ENCODE measurements at places on chromosomes 12 and 14. TPM values are rescaled to one million over a fixed set of nuclear protein-coding genes. Genes with fewer than 3 reads are reported as not detected.

Gene KERA
- not detected for total RNA-seq

Gene LRCOL1
- total RNA-seq: not detected

Gene GDF3
- total RNA-seq: not detected

Gene CD4
- not detected for total RNA-seq

Gene NT5DC3
- total RNA-seq: 3.2 TPM

Gene LGR5
- 1.2 TPM for total RNA-seq

Gene AGAP2
- 0.99 TPM for total RNA-seq

Gene HOXC13
- total RNA-seq: 4.4 TPM

Gene RGS6
- total RNA-seq: 0.14 TPM

Gene RPS6KA5
- 1.2 TPM for total RNA-seq

Gene TCL1B
- total RNA-seq: not detected

Gene FSCB
- 0.02 TPM for total RNA-seq

Gene PLEKHD1
- 0.23 TPM for total RNA-seq

DNA sequence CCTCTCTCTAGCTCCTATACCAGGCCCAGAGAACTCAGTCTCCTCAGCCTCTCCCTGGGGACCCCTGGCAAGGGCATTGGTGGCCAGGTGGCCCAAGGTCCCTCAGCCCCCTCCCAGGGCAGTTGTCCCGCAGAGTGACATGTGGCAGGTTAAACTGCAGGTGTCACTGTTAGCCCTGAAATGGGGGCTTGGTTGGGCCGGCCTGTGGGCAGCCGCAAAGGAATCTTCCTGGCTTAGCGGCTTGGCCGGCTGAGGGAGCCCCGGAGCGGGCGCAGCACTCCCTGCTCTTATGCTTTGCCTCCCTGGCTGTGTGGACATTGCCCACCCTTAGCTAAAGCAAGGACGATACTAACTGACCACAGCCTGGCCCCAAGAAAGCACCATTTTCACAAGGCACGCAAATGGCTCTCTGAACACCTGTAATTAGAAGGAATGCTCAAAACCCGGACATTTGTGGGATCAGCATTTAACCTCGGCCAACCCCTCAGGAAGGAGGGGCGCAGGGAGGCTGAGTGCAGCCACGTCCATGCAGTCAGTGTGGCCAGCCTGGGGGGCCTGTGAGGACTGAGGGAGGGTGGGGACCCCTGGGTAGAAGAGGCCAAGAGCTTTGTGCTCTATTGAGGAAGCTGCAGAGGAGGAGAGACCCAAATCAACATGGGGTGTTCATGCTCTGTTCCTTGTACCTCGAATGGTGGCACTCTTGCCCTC lies 82.2 kb downstream of the PAPOLA start:
- DNase-seq: no peak

GRCh38 chr12:75995691-75996090 lies 35.9 kb downstream of the PHLDA1 start:
- DNase-seq: no peak

DNA sequence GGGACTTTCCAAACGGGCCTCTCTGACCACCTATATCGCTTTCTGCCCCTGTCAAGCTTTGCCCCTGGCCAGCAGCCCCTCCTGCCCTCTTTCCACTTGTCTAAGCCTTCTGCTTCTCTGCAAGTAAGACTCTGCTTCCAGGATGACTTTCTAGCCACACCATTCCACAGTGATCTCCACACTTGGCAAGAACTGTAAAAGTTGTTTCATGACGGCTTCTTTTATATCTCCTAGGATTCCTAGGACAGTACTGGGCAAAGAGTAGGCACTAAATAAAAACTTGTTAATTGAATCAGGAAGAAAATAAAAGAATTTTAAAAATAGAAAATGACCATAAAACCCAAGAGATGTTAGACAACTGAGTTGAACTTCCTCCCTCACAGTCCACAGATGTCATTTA lies 1.8 kb upstream of the PTPN21 start:
- no peak for DNase-seq

- DNase-seq: peak; percentile 82
Measured at GRCh38 chr14:32657081-32657480, 281.6 kb upstream of the NPAS3 start.

DNA sequence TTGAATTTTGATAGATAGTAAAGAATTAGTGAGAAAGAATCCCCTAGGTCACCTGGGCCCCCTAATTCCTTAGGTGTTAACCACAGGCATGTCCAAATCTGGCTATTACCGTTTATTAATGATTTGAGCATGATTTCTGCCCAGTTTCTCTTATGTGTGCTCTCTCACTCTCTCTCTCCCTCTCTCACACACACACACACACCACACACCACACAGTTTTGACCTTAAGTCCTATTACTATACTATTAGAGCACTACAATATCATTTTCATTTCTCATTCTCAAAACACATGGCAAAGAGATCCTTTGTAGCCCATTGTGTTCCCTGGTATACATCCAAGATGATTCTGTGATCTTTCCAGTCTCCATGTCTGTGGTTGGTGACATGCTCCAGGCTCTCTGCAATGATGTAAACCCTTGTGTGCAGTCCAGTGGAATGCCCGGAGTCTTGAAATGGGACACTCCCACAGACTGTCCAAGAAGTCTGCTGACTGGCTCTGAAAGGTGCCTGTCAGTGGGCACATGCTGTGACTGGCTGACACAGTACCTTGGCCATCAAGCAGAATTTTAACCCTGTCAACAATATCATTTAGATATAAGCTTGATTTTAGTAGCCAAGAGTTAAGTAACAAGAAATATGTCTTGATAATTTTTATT lies 96.2 kb downstream of the FIGNL2 start:
- peak; percentile 37 for DNase-seq

GRCh38 chr12:131766382-131767107 lies 55.7 kb downstream of the SFSWAP start:
- DNase-seq: no peak

DNA sequence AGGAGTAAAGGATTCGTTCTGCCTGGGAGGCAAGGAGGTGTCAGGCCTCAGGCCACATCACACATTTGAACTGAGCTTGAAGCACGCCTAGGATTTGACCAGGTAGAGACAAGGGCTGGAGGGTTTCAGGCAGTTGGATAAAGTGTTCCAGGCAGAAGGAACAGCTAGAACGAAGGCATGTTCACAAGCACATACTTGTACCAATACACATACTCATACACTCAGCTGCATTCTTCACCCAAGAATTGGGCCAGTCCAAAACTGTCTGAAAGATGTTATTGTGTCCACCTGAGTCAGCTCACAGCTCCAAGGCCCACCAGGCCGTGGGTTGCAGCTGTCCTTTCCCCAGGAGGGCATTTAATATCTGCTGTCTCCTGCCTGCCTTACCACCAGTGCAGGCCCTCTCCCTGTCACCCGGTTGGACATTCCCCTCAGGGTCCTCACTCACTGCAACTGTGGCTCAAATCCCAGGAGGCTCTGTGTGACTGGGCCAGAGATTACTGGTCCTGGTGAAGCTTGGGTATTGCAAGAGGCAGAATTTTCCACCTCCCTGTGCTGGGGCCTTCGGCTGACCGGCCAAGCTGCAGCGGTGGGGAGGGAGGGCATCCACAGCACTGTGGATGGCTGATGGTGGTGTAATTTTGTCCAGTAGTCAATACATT lies 12.8 kb upstream of the AQP2 start:
- no peak for DNase-seq

DNA sequence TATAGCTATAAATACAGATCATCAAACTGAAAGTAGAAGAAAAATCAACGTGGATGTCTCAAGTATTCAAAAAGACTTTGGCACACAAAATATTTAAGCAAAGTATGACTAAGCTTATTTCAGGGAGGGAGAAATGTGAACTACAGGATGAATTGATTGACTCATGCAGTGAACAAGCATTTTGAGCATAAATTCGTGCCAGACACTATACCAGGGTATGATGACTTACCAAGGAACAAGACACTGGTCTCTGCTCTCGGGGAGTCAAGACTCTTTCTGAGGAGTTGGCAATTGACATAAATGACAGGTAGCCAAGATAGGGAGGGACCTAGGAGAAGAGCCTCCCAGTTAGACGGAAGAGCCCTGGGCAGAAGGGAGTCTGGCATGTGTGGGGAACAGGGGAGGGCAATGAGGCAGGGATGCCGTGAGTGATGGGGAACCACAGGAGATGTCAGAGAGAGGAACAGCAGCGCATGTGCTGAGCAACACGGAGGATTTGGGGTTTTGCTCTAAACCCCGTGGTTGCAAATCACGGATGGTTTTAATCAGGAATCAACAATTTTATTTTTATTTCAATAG lies 115.2 kb downstream of the TMEM132D start:
- no peak for DNase-seq

DNA sequence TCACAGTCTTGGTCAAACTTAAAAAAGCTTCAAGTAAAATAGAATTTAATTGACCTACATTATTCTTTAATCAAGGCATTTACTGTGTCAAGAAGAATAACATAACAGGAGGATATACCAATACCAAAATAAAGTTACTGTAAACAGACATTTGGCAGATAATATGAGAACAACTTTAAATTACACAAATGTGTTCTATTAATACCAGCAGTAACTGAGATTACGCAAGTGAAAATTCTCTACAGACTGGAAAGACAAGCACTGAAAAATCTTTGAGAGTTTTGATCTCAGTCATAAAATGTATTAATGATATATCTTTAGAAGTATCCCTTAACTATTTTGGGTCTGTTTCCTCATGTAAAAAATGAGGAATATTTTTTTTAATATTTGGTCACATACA lies 169.2 kb upstream of the SOX5 start:
- no peak for DNase-seq

DNA sequence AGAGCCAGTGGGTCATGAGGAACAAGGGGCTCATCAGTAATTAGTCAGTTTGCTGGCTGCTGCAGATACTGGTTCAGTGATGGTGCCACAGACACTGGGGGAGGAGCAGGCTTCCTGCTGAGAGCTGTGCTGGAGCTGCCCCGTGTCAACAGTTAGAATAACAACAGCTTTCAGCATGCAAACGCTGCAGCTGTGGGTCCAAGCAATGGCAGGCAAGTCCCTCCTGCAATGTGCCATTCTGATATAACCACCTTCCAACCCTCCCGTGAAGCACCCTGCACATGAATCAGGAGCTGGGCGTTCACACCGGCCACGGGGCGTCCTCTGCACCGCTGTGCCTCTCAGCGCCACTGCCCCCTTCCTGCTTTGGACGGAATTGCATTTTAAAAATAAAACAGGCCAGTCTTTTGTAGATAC lies 258.4 kb upstream of the SFSWAP start:
- no peak for DNase-seq

- DNase-seq: peak; percentile 16
Measured at GRCh38 chr12:71157601-71158233, at the start of gene TSPAN8. Gene TSPAN8, minus strand, starts transcription at chr12:71157999. Its CDS starts 321 bp downstream, at chr12:71157678.

GRCh38 chr12:97216848-97217247 lies 245.8 kb upstream of the RMST start:
- no peak for DNase-seq

- no peak for DNase-seq
Measured at GRCh38 chr12:13368431-13368830, 171.9 kb downstream of the EMP1 start.

GRCh38 chr12:32148372-32148771 lies 41.7 kb downstream of the BICD1 start:
- no peak for DNase-seq

DNA sequence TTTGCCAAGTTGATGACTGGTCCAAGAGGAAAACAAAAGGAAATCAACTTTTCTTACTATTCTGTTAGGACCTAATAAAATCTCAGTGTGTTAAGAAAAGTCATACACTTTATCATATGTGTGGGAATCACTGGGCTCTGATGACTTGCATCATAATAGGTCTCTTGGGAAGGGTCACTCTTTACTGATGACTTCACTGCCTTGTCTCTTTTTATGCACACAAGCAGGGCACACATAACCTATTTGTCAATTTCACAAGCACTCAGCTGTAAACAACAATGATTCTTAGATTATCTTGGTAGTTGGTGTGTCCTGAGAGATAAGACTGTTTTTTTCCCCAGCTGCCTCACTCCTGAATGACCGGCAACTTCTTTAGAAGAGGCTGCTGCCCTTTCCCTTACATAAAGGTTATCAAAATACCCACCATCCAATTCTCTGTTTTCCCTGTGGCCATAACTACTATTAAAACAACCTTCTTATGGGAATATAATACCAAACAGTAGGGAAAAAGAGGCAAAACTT lies 50.9 kb upstream of the INSM2 start:
- DNase-seq: no peak

GRCh38 chr14:39762576-39763401 lies 330.6 kb upstream of the FBXO33 start:
- no peak for DNase-seq

- no peak for DNase-seq
Measured at GRCh38 chr14:55869397-55870049, 248.7 kb upstream of the PELI2 start.

DNA sequence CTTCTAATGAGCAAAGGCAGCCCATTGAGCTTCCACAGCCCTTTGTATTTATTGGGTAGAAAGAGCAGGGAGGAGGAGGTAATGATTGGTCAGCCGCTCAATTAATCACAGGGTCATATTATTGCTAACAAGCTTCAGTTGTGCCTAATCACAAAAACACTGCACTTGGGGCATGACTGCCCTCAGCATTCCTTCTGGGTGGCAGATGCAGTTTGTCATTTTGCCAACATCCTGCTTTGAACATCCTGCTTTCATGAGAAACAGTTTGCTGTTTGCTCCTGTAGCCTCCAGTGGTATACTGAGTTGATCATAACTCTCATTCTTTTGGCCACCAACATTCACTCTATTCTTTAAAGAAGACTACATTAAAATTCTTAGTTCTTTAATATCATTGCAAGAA lies 462.9 kb upstream of the MIS18BP1 start:
- DNase-seq: no peak

GRCh38 chr14:105076805-105077648 lies 11.8 kb upstream of the GPR132 start:
- no peak for DNase-seq

Measured in H4 (cell line).